ENCODE measurements at places on chromosomes 5 and 9. TPM values are rescaled to one million over a fixed set of nuclear protein-coding genes. Genes with fewer than 3 reads are reported as not detected.

The WDR38 gene
- polyA plus RNA-seq = 0.11 TPM

The STXBP1 gene
- polyA plus RNA-seq = 13.7 TPM

The RALGPS1 gene
- polyA plus RNA-seq = 7.9 TPM

The CCDC187 gene
- polyA plus RNA-seq = 0.06 TPM

The PCDHB9 gene
- polyA plus RNA-seq = 2.9 TPM

The AHRR gene
- polyA plus RNA-seq = 5.0 TPM

The MLANA gene
- polyA plus RNA-seq = 0.80 TPM

The CD14 gene
- 18.3 TPM for polyA plus RNA-seq

The SLC6A7 gene
- polyA plus RNA-seq = 0.30 TPM

The F12 gene
- polyA plus RNA-seq = 0.52 TPM

The GALNT12 gene
- 2.0 TPM for polyA plus RNA-seq

The PHYHD1 gene
- 51.5 TPM for polyA plus RNA-seq

The GABRB2 gene
- 0.76 TPM for polyA plus RNA-seq

The PCDH12 gene
- polyA plus RNA-seq = 14.0 TPM
